ENCODE measurements at places on chromosomes 16 and 17. TPM values are rescaled to one million over a fixed set of nuclear protein-coding genes. Genes with fewer than 3 reads are reported as not detected.

DNA sequence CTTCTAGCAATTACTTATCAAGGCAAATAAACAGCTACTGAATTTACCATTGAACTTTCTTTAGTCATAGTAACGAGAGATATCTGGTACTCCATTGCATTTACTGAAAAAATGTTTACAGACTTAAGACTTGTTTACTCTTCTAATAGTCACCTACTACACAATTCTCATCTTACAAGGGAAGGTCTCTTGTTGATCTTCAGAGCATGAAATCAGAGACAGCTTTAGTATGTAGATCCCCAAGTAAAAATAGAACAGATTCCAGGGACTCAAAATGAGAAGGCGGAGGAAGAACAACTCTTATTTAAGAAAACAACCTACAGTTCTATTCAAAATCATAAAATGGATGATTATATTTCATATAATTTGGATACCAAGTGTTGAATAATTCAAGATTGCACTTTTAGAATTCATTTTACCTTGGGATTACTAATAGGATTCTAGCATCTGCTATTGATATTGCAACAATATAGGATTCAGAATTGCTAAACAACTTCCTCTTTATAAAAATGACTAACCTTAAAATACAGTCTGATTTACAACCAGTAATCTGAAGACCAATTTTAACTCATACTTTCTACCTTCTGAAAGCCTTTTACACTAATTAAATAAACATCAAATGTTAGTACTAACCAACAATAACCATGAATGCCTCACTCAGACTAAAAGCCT lies 20.8 kb downstream of the UBE2G1 start:
- DNase-seq = no peak

DNA sequence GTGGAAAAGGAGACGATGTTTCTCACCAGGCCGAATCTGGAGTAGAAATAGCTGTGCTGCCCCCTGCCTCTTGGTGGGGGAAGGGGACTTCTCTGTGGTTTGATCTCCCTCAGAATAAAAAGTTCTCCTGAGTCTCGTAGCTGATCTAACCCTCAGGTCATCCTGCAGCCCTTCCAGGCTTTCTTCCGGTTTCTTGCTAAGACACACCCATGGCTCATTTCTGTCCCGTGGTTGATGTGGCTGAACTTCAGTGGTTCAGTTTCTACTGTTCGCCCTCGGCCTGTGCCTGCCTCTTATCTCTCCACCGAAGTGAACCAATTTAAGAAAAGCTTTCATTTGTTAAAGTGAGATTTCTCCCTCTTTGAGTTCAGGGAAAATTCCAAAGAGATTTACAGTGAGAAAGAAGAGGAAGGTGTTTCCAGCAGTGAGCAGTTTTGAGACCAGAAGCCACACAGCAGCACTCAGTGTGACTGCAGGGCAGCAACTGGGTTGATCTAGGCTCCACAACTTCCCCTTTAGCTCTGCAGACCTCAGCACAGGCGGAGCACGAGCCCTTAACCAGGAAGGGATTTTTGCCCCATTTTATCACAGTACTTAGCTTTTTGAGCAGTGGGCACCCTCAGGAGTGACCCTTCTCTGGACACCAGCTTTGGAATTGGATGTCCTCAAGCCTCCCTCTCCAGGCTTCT lies 34.9 kb upstream of the CACNG5 start:
- no peak for DNase-seq

DNA sequence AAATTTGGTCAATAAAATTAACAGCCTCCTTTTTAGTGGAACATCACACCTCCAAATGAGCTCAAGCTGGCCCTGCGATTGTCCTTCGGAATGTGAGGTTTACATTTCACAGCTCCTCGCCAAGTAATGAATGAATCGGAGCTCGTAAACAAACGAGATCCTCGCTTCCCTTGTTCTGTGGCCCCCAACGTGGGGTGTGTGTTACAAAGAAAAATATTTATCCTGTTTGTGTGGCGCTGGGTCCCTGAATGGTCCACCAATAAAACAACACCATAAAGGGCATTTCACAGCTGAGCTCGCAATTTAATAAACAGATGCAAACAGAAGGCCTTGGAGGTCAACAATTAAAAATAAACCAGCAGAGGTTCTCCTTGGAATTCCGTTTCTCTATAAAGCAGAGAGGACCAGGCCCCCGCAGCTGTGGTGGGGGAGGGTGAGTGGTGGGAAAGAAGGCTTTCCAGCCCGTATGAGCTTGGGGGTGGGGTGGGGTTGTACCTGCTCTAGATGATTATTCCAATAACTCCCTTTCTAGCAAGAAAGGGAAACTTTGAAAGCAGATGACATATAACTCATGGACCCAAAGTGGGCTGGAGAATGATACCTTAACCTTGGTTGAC lies 393.9 kb upstream of the SALL1 start:
- DNase-seq = no peak

GRCh38 chr16:87114832-87115231 lies 202.4 kb downstream of the C16orf95 start:
- DNase-seq = no peak

GRCh38 chr17:45974916-45975630 lies 24.0 kb upstream of the STH start:
- no peak for DNase-seq

DNA sequence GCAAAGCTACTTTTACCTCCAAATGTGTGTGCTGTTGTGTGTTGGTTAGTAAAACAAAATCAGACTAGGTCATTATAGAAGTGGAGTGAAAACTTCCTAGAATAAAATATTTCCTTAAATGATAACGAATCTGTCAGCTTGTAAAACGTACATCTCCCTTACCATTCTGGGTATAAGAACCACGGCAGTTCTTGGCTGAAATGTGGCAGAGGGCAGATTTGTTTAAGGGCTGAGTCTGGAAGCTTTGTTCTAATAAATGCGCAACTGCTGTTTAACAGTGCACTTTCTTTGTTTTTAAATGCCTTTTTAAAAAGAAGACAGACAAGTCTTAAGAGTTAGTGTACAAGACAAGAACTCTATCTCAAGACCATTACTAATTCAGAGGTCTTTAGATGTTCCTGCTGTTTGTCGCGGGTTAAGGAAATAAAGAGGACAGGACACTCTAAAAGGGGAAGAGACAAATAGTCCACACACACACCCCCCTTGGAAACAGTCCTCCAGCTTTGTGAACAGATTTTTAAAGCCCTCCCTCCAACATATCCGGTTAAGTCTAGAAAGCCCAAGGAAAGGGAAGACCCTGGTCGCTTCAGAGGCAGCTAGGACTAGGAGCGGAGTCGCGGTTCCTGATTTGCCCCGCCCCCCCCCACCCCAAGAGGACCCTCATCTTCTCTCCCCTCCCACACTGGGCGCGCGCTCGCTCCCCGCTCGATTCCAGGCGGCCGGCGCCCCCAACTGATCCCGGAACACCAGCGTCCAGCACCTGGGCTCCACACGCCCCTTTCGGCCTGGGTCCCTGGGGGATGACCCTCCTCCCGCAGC lies 658 bp downstream of the SYNRG start:
- DNase-seq = peak; percentile 26

GRCh38 chr17:79045842-79046196 lies 21.9 kb downstream of the C1QTNF1 start:
- peak; percentile 82 for DNase-seq

- peak; percentile 34 for DNase-seq
These were observed 67.0 kb downstream of the PRMT7 start for GRCh38 chr16:68377667-68378393.

Gene CAPN15
- total RNA-seq = 235 TPM

DNA sequence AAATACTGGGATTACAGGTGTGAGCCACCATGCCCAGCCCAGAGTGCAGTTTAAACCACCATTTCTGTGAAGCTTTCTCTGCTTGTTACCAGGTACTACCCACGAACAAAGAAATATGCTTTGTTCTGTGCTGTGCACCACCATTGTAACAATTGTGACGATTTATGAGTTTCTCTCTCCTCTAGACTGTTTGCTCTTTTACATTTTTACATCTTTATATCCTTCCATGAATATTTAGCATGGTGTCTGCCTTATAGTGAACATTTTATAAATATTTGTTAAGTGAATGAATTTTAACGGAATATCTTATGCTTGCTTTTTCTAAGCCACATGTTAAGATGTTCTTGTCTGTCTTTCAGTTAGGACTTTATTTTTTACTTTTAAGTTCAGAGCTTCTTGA lies 60.3 kb downstream of the OMG start:
- DNase-seq = no peak

Gene TBKBP1
- total RNA-seq = 6.7 TPM

GRCh38 chr17:48236681-48237134 lies 129.1 kb downstream of the SNX11 start:
- no peak for DNase-seq

Gene LGALS9C
- total RNA-seq = 56.5 TPM

- peak; percentile 27 for DNase-seq
These were observed at the start of gene MYOCD for GRCh38 chr17:12665263-12666210. Gene MYOCD (plus strand): TSS chr17:12665890. CDS start chr17:12666189, 299 bp downstream.

- DNase-seq = no peak
These were observed 11.3 kb downstream of the GINS2 start for GRCh38 chr16:85677383-85677967.

- DNase-seq = peak; percentile 51
These were observed 156.0 kb downstream of the CDH13 start for GRCh38 chr16:82782715-82783251.

DNA sequence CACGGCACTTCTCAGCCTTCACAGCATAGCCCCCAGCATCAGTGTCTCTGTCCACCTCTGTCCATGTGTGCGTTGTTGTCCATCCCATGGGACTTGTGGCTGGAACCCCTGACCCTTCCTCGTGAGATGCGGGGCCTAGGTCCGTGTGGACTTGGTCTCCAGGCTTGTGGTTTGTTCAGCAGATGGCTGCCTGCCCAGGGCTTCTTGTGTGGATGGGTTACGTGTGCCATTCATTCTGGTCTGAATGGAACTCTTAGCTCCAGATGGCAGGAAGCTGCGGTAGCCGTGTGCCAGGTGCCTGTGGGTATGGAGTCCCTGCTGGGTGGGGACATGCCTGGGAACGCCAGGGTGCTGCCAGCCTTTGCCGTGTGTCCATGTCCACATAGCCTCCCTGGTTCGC lies 31.7 kb upstream of the NUDT16L1 start:
- DNase-seq = no peak

Gene ABCC11
- total RNA-seq = 0.73 TPM

GRCh38 chr16:57592591-57593003 lies 35.8 kb upstream of the ADGRG1 start:
- DNase-seq = peak; percentile 65

- DNase-seq = no peak
These were observed 39.2 kb upstream of the PRSS54 start for GRCh38 chr16:58333985-58334384.

Gene SUZ12
- total RNA-seq = 21.7 TPM

DNA sequence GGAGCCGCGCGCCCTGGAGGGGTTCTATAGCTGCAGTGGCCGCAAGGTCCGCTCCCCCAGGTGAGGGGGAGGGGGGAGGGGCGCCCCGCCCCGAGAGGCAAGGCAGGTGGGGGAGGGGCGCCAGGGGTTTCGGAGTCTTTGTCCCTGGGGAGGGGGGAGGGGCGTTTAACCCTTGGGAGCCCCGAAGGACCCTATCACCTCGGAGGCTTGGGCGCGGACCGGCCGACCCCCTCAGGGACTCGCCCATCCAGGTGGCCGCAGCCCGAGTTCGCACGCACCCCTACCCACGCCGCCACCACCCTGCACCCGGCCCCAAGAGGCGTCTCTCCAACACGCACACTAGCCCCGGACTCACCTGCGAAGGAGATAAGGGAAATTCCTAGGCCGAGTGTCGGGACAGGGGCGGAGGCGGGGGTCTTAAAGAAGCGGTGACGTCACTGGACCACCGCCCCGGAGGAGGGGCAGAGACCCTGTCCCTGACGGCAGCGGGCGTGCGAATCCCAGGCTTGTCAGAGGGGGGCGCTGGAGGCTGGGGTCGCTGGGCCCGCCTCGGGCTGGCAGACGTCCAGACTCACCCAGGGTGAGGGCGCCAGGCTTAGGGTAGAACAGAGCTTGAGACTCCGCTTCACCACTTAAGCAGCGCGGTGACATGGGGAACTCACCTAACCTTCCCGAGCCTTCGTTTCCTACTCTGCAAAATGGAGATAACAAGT lies at the start of gene CLDN6:
CLDN6 (minus strand) TSS at position 390 of the 713 bp plus-strand sequence. CDS start 2,162 bp downstream, outside the sequence.
- no peak for DNase-seq

Gene NUDT7
- total RNA-seq = not detected

Gene ACSM2A
- total RNA-seq = not detected

Gene KRTAP4-3
- total RNA-seq = not detected

Gene PTX4
- total RNA-seq = not detected

GRCh38 chr16:48479955-48480354 lies 94.7 kb upstream of the SIAH1 start:
- no peak for DNase-seq

DNA sequence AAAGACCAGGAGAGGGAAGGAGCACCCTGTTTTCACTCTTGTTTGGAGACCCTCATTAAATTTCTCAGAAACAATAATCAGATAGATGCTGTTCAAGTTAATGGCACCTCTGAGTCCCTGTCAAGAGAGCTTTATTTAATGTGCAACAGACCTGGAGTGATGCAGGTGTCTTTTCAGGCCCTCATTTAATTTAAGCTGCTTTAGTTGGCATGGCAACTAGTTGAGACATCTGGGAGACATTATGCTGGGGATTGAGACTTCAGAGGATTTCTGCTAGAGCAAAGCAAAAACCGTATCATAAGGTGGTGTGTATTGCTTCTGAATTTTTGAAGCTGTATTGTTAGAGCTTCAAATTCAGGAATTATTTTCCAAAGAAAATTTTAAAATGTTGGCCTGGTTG lies 108.5 kb downstream of the NLK start:
- no peak for DNase-seq

Gene BCAS3
- 150 TPM for total RNA-seq

DNA sequence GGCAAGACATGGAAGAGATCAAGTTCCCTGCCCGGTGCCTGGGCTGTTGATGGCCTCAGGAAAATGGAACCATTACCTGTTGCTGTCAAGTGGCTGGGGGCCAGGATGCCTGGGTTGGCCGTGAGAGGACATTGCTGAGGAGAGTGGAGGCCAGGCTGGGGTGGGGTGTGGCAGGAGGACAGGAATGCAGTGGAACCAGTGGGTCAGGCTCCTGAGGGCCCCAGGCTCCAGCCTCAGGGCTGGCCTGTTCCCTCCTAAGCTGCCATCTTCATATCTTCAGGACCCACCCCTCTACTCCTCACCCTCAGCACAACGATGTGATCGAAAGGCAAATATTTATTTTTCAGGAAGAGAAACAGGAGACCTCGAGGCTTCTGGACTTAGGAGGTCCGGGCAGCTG lies 8.5 kb upstream of the YPEL3 start:
- DNase-seq = peak; percentile 77

Gene MSLN
- total RNA-seq = 1.6 TPM

- peak; percentile 83 for DNase-seq
These were observed 30.7 kb upstream of the MED9 start for GRCh38 chr17:17445925-17446665.

DNA sequence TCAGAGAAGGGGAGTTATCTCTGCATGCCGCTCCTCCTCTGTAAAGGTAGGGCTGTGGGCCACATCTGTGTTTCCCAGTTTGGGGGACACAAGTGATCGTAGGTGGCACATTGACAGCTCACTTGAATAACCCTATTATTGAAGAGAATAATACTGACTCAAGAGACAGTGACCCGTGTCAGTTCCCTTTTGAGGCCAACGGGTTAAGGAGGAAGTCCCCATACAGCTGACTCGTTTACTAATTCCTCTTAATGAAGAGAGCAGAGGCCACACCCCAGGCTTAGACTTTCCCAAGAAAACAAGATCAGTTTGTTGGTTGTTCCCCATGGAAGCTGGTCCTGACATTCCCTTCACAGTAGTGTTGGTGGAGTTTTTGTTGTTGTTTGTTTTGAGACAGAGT lies 33.0 kb downstream of the IL4R start:
- DNase-seq = no peak

GRCh38 chr16:73347500-73348375 lies 299.8 kb upstream of the ZFHX3 start:
- DNase-seq = peak; percentile 51

GRCh38 chr17:35065880-35066279 lies 2.4 kb upstream of the RFFL start:
- DNase-seq = no peak

GRCh38 chr17:71625330-71625729 lies 495.5 kb upstream of the SOX9 start:
- no peak for DNase-seq

Measured in stomach (tissue), 19 donors.